ENCODE measurements at places on chromosomes 16 and 17.

DNA sequence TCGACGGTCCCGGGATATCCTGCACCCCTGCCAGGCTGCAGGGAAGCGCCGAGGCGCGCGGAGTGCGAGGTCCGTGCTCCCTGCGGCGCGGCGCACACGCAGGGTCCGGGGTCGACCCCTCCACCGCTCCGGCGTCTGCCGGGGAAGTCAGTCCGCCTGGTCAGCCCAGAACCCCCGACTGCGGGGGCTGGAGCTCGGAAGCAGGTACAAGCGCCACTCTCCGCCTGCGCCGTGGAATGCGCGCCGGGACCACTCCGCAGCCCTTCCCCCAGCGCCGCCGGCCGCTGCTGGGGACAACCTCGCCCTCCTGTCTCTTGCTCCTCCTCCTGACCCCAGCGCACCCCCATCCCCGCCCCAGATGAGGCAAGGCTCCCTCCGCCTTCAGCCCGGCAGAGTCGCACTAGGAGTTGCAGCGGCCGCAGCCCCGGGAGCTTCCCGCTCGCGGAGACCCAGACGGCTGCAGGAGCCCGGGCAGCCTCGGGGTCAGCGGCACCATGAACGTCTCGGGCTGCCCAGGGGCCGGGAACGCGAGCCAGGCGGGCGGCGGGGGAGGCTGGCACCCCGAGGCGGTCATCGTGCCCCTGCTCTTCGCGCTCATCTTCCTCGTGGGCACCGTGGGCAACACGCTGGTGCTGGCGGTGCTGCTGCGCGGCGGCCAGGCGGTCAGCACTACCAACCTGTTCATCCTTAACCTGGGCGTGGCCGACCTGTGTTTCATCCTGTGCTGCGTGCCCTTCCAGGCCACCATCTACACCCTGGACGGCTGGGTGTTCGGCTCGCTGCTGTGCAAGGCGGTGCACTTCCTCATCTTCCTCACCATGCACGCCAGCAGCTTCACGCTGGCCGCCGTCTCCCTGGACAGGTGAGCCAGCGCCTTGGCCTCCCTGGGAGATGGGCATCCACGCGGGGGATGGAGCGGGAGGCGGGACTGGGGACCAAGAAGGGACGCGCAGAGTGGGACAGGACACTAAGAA, at the start of gene GALR2:
GALR2 (plus strand) TSS at position 392 of the 974 bp plus-strand sequence; CDS start at position 495, 103 bp downstream.
- no peak for DNase-seq

DNA sequence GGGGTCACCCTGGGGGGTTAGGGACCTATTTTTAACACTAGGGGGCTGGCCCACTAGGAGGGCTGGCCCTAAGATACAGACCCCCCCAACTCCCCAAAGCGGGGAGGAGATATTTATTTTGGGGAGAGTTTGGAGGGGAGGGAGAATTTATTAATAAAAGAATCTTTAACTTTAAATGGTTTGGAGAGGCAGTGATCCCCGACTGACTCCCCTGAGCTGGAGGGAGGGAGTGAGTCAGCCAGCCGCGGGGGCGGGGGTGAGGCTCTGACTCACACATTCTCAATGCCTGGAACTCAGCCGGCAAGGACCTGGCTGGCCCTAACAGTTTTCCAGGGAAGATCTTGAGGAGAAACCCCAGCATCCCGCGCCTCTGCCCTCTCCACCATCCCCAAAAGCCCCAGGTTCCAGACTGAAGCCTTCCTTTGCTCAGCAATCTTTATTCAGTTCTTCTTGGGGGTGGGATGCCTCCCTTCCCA, 1.5 kb downstream of the HCFC1R1 start:
- DNase-seq = no peak

GRCh38 chr16:49786926-49787557, 68.9 kb downstream of the ZNF423 start:
- DNase-seq = no peak

GRCh38 chr17:71004413-71004812, 835.1 kb downstream of the KCNJ2 start:
- no peak for DNase-seq

DNA sequence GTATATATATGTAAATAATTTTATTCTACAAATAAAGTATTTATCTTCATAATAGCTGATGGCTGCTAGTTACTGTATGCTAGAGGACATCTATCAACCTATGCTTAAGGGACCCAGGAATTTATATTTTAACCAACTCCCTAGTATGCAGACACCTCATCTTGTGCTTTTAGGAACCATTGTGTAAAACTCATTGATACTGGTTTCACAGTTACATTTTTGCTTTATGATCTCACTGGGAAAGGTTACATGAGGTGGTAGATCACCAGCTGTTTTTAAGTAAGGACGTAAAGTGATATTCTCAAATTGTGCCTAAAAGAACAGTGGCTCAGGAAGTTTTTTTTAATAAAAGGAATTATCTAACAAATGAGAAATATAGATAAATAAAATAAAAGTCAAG, 56.4 kb downstream of the VMP1 start:
- DNase-seq = no peak

GRCh38 chr16:46573008-46573833, 48.0 kb downstream of the SHCBP1 start:
- DNase-seq = no peak

GRCh38 chr16:67526149-67526791, 2.4 kb upstream of the RIPOR1 start:
- DNase-seq = no peak

DNA sequence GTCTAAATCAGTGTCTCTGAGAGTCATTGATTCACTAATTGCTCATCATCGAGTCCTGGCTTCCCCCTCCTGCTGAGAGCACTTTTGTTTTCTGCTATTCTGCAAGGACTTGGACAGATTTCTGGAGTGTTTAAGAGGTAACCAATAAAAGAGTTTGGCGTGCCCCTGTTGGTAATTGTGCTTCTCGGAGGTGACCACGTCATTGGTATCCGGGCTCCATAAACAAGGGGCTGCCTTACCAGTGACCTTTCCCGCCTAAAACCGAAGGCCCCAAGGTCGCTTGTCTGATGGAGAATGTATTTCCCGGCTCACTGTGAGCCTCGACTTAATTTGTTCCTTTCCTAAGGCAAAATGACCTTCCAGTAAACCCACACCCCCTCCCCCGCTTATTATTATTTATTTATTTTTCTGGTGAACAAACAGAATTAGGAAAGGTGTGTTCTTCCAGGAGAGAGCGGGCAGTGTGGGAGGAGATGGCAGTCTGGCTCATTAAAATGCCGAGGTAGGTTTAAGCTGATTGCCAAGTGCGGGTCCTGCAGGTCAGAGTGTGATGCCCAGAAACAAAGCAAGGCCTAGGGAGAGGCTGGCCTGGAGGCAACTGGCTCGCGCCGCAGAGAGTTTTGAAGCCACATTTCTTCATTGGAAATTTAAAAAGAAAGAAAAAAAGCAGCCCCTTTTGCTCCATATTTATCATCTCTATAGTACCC, 30.2 kb downstream of the MSI2 start:
- peak; percentile 59 for DNase-seq

DNA sequence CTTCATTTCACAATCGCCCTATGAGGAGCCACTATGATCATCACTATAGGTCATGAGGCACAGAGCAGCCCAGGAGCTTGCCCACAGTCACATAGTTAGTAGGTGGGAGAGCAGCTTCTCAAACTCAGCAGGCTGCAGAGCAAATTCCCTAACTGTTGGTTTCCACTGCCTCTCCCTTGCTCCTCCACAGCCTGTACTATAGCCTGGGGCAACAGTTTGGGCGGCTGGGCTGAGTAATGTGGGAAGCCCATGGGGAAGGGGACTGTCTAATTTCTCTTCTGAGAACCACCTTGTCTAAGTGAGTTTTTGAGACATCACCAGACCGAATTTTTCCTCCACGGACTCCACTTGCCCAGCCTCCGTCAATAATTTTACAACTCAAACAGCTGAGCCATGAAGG, 73.4 kb upstream of the GPR139 start:
- no peak for DNase-seq

All from NCI-H1092 (cell line).